ENCODE measurements at places on chromosomes 5 and 9.

DNA sequence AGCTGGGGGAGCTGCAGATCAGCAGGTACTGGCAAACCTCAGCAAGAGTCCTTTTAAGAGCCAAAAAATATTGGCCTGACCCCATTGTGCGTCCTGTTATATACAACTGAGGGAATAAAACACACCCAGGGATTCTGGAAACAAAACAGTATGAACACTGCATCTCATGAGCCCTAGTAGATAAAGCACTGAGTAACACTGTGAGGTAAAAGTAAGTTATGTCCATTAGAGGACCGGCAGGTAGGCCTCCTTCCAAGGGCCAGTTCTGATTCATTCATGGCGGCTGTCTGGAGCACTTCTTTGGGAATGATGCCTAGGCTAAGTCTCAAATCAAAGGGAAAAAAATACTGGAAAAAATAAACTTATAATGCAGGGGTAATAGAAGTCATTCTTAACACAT is 64.9 kb downstream of the PDE4D start:
- DNase-seq, result no peak

GRCh38 chr5:40991168-40991980 is 79.8 kb downstream of the MROH2B start:
- no peak for DNase-seq

DNA sequence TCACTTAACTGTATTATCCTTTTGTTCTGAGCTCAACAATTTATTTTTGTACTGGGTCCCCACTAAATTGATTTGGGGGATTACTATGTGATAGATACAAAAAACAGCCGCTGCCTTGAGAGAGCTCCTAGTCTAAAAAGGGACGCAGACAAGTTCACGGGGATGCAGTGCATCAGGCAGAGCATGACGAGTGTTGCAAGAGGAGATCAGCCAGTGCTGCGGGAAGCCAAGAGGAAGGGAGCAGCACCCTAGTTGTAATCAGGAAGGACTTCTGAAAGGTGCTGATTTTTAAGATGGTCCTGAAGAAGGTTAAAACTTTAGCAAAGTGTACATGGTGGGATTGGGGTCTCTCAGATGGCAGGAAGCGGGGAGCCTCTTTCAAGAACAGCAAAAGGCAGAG is 15.8 kb downstream of the GALNT10 start:
- no peak for DNase-seq

DNA sequence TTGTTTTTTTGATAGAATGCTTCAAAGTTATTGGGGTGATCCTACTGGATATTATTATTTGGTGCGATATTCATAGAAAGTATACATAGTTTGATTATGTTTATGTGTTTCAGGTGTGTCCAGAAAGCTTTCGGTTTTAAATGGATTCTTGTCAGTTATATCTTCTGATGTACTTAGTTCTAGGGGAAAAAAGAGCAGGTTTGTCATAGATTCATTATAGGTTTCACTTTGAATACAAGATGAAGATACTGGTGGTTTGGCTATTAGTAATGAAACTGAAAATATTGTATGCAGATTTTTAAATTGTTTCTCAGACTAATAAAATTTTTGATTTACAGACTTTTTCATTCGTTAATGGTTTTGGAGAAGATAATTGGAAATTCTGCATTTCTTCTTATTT is 98.9 kb downstream of the MAN2A1 start:
- no peak for DNase-seq

- DNase-seq, result no peak
These were observed 869.1 kb downstream of the NR2F1-AS1 start for GRCh38 chr5:92711956-92712355.

GRCh38 chr5:21783074-21783679 is 1070.0 kb downstream of the CDH12 start:
- DNase-seq, result no peak

DNA sequence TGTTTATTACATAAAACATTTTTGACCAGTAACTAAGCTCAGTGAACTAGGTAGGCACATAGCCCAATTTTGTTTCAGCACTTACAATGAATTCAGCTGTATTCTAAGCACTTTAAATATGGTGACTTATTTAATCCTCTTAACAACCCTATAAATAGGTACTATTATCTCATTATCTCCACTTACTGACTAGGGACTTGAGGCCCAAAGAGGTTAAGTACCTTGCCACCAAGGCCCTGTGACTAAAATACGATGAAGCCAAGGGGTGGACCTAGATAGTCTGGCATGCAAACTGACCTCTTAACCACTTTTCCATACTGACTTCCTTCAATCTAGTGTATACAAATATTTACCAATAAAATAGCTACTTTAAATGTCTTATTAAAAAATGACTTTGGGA is 266.4 kb downstream of the ZNF608 start:
- DNase-seq, result no peak

- peak; percentile 28 for DNase-seq
These were observed 92.9 kb upstream of the GRHPR start for GRCh38 chr9:37329576-37329975.

DNA sequence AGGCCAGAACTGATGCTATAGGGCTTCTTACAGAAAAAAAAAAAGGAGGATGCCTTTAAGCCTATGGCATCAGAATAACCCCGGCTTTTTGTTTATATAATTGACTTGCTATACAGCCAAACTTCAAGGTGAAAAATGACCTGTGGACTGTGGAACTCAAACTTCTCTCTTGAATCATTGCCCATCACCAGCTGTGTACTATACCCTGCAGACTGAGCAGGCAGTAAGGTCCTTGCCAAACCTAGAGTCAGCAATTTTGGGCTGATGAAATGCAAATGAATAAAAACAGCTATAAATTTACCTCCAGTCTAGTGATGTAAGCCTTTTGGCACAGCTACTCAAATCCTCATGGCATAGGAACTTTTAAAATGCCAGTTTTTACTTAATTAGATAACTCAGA is 44.5 kb upstream of the PPP3R2 start:
- DNase-seq, result no peak

DNA sequence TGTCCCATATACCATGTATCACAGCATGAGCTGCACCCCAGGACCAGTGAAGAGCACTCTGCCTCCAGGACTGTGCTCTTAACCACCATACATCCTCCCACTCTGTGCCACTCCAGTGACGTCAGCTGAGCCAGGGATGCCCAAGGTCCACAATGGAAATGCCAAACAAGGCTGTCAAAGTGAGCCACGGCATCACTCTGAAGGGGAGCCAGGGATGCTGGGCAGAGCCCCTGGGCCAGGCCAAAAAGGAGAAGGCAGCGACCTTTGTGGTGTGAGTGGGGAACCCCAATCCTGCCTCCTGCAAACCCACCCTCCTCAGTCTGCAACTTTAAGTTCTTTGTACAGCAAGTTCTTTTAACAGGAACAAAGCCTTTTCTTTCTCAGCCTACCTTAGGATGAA is 242.7 kb downstream of the SYK start:
- no peak for DNase-seq

- no peak for DNase-seq
These were observed 977.2 kb upstream of the NUDT12 start for GRCh38 chr5:104539618-104540350.

GRCh38 chr5:67305913-67306710 is 109.5 kb upstream of the CD180 start:
- DNase-seq, result no peak

- DNase-seq, result no peak
These were observed 2.1 kb downstream of the PCDHA2 start for GRCh38 chr5:140796718-140797095.

Data from NCI-H146 (cell line).